ENCODE measurements at places on chromosomes 1 and 21.

DNA sequence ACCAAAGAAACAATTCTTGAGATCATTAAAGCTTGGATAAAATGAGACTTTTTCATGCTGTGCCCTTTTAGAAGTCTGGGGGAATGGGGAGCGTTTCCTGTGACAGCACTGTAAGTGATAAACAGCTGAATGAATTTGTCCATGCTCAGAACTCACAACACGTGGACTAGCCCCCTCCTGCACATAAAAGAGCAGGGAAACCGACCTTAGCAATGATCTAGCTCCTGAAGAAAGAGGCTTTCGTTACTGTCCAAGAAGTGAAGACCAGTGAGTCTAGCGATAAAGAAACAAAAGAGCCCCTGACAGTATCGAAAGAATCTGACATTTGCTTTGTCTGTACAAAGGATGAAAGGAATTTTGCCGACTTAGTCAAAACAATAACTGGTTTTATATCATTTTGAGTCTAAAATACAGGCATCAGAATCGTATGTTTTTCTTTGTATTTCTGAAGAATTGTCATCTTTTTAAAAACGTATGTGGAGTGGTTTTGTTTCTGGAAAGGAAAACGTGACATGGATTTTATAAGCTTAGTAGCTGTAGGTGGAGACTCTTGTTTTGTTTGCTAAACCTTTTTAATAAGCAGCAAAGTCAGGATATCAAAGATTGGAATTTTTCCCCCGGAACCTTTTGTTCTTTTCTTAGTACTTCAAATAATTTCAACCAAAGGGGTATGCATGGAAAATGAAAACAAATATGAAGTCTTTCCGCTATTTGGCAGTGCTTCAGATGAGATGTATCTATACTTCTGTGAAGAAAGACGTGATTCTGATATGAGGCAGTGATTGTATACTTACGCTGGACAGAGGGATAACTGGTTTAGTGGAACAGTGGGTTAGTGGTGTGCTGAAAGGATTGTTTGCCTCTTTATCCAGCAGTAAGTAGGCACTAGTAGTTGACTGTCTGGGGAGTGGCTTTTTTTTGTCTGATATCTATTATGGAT, 61.0 kb downstream of the MAST2 start:
- DNase-seq, result no peak

GRCh38 chr1:172497230-172497629, 35.7 kb upstream of the SUCO start:
- DNase-seq, result no peak

DNA sequence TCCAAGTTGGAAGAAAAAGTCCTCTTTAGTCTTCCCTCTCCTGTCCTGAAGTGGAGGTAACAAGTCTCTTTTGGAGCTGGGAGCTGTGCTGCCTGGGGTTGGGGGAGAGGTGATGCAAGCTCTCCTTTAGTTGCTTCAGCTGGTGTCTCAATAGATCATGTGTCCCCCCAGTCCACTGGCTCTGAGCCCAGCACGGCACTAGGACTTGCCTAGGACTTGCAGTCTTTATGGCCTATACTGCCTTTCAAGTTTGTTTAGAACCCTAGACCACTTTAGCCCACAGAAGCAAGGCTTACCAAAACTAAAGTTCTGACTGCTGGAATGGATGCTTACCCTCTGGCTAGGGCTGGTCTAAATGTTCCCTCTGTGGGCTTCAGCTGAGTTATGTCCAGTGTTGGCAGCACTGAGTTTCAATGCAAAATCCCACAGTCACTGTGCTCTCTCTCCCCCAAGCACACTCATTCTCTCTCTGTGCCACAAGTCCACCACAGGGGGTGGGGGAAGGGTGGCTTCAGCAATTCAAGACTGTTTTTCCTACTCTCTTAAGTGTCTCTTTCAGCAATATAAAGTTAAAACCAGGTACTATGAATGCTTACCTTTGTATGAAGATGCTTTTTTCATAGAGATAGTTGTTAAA, 185.0 kb downstream of the DNAH14 start:
- DNase-seq, result no peak

DNA sequence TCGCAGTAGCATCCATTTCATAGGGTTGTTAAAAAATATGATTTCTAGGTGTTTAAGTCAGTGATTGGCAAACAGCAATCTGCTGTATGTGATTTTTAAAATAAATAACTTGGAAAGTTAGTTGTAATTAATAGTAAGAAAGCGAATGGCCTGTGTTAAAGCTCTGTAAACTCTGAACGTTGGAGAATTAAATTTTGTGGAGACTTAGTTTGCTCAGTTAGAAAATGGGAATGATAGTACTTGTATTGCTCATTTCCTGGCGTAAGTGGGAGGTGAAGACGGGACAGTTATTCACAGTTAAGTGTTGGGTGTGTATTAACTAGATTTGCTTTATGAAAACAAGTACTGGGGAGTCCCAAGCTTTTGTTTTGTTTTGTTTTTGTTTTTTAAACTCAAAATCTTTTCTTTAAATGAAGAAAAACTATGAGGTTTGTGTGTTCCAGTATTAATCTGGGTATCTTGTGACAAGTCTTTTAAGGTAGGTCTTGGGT, 995 bp downstream of the CACYBP start:
- DNase-seq, result no peak

DNA sequence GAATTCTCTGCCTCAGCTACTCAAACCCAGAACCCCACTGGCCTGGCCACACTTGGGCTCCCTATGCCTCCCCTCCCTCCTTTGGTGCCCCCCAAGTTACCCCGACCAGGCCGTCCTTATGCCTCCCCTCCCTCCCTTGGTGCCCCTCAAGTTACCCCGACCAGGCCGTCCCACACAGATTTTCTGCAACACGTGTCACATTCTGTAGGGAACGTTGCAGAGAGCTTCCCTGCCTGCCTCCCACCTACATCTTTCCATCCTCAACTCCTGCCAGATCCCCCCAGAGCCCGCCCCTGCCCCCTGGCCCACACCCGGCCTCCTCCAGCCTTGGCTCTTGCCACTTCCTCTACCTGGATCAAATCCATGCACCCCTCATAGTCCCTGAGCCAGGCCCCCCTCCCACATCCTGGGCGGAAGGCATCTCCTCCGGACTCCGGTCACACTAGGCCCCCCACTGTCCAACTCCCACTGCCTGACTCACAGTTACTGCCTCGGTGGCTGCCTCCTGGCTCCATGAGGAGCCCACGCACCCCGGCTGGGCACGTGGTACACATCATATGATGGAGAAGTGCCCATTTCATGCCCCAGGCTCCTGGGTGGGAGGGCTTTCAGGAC, 41.2 kb downstream of the KCNAB2 start:
- no peak for DNase-seq

GRCh38 chr1:170355267-170355801, 176.6 kb upstream of the GORAB start:
- DNase-seq, result no peak

DNA sequence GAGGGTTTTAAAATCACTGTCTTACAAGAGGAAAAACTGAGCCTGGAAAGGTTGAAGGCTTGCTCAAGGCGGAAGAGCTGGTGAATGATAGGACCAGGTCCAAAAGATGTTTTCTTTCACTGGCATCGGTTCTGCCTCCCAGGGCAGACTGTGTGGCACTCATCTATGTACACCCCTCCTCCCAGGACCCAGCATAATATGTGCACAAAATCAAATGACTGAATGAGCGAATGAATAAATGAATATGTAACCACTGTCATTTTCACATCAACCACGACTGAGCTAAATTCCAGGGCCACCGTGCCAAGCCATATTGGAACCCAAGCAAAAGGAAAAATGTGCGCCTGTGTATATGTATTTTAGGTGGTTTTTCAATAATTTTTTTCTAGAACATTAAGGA, 99.3 kb upstream of the ZBTB40 start:
- DNase-seq, result no peak

DNA sequence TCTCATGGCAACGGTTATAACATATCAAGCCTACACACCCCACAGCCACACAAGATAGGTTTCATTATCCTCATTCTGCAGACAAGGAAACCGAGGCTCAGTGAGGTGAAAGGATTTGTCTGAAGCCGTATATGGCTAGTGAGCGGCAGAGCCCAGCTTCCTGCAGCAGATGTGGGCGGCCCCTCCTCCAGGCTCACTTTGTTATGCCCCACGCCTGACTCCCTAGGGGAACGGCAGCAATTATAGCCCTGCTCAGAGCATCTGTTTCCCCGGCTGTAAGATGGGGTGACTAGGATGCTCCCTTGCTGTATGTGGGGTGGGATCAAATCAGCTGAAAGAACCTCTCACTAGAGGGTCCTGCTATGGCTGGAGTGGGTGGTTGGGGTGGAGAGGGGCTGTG, 22.1 kb downstream of the GRHL3 start:
- no peak for DNase-seq

- no peak for DNase-seq
These were observed 288.4 kb upstream of the PRMT6 start for GRCh38 chr1:106768077-106768476.

GRCh38 chr1:200873116-200873670, 412 bp downstream of the GPR25 start:
- DNase-seq, result no peak

GRCh38 chr1:170044187-170044586, 30.3 kb downstream of the KIFAP3 start:
- no peak for DNase-seq

DNA sequence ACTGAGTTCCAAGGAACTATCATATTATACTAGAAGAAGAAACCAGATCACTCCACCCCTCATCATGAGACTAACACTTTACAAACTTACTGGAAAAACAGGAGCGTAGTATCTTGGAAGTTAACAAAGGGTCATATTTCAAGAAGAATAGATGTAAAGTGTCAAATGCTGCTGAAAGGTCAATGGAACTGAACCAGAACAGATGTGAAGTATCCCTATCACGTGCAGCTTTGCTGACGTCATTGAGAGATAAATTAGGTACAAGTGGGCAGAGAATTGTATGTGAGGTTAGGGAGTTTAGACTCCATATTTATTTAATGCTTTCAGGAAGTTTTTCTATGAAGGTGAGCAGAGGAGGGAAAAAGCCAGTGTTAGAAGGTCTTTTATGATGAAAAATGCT, 483.0 kb downstream of the NCAM2 start:
- no peak for DNase-seq

GRCh38 chr21:25569084-25569483, 38.2 kb downstream of the MRPL39 start:
- no peak for DNase-seq

DNA sequence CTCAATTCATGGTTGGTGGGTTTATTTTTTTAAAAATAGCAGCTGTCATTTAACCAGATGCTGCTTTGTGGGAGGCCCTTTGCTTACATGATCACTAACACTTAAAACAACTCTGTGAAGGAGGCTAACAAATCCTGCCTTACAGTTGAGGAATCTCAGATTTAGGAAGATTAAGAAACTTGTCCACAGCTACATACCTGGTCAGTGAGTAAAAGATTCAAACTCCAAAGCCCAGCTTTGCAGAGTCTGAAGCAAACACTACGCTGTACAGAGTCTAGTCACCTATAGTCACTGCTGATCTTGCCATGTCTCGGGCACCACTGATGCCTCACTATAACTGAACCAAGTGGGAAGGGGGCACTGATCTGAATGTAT, 535.4 kb downstream of the SMYD3 start:
- no peak for DNase-seq

GRCh38 chr1:229432116-229432461, 1.8 kb downstream of the ACTA1 start:
- no peak for DNase-seq

Measured in effector CD8-positive, alpha-beta T cell (primary cell).